ENCODE measurements at places on chromosomes 5 and 9.
A peak's percentile ranks its signal among the peaks of the same experiment; 100 is the strongest.

DNA sequence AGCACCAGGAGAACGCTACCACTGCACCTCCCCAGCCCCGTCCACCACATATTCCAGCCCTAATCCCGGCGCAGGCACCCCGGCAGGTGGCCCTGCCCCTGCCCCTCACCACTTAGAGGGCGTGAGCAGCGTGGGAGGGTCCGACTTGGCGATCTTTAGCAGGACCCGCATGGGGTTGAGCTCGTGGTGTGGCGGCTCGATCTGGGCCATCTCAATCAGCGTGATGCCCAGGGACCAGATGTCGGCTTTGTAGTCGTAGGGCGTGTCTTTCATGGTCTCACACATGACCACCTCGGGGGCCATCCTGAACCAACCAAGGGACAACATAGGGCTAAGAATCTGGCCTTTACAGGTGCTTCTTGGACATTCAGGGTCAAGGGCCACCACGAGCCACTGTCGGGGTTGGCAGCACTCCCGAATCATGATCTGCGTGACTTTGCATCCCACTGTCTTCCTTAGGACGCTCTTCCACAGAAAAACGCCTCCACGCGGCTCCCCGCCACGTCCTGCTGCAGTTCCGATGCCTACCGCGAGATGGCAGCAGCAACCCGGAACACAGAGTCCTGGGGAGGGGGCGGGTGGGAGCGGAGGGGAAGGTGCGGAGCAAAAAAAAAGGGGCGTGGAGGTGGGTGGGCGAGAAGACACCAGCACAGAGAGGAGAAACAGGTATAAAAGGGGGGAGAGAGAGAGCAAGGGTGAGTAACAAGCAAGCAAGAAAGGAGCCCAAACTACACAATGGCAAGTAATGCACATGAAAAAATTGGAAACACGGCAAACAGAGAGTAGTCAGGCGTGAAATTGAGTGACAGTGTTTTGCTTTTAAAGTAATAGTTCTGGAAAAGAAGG lies 81.3 kb downstream of the STK10 start:
- peak; percentile 62 for DNase-seq

DNA sequence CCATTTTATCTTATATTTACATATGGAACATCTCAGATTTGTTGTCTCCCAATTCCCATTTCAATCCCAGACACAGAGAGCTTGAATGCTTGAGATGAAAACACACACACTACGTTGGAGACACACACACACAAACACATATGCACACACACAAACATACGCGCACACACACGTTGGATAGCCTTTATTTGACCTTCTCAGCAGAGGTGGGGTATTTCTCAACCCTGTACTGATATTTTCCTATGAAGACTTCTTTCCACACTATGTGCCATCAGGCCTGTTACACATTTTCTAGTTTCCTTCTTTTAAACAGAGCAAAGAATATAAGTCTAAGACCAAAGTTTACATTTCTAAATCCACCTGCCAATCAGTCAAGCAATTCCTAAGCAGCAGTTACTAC lies 291.0 kb downstream of the TAF11L14 start:
- DNase-seq = no peak

DNA sequence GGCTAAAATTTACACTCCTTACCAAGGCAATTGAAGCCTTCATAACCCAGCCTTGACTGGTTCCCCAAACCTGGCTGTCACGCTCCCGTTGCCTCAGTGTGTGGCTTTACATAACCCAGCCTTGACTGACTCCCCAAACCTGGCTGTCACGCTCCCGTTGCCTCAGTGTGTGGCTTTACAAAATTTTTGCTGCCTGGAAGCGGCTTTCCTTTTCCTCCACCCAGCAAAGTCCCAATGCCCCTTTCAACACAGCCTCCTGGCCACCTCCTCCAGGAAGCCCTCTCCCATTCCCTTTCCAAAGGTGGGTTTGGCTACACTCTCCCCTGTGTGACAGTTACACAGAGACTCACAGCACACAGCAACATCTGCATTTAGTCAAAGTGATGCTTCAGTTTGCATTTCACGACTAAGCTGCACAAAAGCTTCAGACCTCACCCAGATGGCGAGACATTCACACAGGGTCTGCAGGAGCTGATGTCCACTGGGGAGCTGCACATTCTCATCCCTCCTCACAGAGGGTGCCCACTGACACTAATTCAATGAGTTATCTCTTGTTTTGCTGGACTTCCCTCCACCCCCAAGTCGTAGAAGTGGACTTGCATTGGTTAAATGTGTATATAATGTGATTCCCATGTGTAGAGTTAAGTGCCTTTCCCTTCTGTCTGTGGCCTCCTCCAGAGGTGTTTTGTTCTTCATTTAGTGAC lies 156.6 kb upstream of the PHYKPL start:
- no peak for DNase-seq

DNA sequence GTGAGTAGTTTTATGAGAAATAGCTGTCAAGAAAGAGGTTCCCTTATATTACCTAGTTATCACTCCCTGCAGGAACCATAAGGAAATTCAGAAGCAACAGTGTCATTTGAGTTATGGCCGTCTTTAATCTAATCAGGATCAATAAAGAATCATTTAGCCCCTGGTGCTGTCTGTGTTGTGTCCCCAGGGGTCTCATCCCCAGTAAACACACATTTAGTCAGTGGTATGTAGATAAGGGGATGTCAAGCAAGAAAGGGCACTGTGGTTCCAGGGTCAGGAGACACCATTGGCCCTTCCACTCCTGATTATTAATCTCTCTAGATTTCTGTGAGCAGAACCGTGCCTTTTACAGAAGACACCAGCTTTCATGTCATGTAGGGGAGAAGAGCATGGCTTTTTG lies 158.0 kb upstream of the SEMA6A start:
- no peak for DNase-seq

GRCh38 chr5:465591-466403 lies 22.8 kb downstream of the EXOC3 start:
- no peak for DNase-seq

- DNase-seq = no peak
These were observed 78.1 kb downstream of the GPR21 start for GRCh38 chr9:123111427-123112014.

GRCh38 chr5:65248896-65249295 lies 232.8 kb downstream of the ADAMTS6 start:
- no peak for DNase-seq

- DNase-seq = no peak
These were observed 254.6 kb downstream of the AOPEP start for GRCh38 chr9:94980947-94981722.

DNA sequence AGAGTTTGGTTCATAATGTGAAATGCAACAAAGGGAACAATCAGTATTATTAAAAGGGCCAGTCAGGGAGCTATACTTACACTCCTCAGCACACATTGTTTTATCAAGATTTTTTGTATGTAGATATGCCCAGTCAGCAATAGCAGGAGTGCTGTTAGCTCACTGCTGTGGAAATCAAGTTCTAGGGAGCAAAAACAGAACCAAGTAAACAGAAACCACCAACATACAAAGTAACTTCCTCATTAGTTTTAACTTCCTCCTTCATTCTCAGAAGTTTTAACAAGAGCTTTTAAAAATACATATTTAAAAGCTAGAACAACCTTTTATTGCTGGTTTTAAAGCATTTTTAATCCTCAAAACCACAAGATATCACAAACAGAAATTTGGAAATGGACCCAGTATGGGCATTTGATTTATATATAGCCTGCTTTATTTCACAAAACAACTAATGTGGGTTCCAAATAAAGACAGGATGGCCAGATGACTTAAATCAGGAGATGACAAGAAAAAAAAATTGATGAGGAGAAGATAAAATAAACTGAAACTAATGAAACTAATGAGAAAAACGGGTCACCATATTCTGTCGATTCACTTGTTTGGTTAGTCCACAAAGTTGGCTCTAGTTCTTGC lies 178.5 kb downstream of the ADAMTS12 start:
- DNase-seq = no peak

DNA sequence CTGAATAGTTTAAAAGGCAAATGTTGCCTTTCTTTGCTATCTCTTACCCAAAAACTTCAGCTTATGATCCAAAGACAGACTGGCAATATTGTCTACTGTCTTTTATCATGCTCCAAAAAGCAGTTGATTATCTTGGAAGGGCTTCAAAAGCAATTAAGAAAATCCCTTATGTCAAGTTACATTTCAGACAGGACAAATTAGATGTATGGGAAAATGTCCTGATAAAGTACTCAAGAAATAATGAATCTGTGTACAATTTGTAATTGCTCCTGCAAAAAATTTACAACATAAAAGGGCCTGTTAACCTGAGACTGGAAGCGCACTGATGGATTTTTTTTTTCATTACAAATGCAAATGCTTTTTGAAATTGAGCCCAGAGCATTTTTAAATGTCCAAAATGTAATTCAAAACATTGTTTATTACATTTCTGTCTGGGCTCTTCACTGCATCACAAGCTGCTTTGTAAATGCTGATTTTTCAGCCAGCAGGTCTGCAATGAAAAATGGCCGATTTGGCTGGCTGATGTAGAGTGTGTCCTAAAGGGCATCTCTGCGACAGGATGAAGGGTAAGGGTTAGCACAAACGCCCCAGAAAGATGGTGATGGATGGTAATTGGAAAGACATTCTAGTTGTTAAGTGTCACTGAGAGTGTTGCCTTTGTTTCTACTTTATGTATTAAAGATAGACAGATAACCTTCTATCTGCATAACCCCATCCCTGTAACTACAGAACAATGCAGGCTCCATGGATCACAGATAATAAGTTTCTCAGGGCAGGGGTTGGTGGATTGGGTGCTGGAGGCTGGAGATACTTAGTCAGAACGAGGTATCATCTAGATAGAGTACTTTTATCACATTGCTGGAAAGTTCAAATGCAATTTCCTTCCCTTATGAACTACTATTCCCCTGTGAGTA lies 27.0 kb downstream of the MAT2B start:
- no peak for DNase-seq
